D341Med (cell line): ENCODE measurements at places on chromosomes 16 and 17.

GRCh38 chr16:49744244-49745220 lies 111.4 kb downstream of the ZNF423 start:
- no peak for DNase-seq

- DNase-seq: no peak
These were observed 72.0 kb upstream of the LGALS9 start for GRCh38 chr17:27558842-27559505.

DNA sequence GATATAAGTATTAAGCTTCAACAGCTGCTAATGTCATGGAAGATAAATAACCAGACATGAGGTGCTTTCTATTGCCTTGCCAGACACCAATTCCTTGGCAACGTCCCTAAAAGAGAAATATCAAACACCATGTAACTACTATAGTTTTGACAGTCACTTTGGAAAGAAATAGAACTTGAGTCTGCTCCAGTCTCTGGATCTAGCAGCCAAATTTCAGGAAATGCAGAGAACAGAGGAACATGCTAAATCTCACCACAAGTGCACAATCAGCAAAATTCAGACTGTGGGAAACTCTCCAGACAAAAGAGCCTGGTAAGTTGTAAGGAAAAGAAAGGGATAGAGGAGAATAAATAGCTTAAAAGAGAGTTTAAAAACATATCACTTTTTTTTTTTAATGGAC lies 28.4 kb upstream of the TANC2 start:
- DNase-seq: no peak

DNA sequence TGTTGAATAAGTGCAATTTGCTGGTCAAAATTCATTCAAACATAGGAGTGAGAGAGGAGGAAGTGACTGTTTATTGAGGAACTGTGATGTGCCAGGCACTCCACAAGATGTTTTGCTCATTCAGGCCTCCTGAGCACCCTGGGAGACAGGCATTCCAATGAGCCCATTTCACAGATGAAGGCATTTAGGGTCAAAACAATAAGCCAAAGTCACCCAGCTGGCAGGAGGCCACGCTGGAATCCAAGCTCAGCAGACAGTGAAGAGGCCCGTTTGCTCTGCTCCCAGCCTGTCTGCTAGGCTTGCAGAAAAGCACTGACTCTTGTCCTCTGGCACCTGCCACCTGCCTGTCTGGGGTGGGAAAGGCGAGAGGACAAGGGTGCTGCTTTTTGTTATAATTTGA lies 10.1 kb upstream of the SLC25A39 start:
- DNase-seq: no peak

GRCh38 chr17:79627766-79628690 lies 17.2 kb upstream of the RBFOX3 start:
- DNase-seq: peak; percentile 38

- no peak for DNase-seq
These were observed 31.2 kb upstream of the MSI2 start for GRCh38 chr17:57225127-57225526.
